ENCODE measurements at places on chromosomes 3 and 15.
A peak's percentile ranks its signal among the peaks of the same experiment; 100 is the strongest.

DNA sequence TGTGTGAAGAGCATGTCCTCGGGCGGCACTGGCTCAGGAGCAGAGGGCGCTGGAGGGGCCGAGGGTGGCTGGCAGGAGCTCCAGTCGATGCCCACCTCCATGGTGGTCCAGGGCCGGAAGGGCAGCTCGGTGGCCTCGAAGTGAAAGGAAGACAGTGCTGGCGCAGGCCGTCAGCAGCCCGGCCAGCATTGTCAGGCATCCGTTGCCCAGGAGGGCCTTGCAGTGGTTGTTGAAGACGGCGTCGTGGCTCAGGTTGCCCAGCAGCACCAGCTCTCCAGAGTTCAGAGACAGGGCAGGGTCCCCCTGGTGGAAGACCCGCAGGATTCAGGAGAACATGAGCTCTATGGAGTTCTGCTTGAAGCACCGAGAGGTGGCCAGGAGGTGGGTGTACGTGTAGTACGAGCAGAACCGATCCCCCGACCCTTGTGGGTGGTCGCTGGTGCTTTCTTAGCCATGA, 16.5 kb upstream of the SIAH2 start:
- DNase-seq, result no peak

DNA sequence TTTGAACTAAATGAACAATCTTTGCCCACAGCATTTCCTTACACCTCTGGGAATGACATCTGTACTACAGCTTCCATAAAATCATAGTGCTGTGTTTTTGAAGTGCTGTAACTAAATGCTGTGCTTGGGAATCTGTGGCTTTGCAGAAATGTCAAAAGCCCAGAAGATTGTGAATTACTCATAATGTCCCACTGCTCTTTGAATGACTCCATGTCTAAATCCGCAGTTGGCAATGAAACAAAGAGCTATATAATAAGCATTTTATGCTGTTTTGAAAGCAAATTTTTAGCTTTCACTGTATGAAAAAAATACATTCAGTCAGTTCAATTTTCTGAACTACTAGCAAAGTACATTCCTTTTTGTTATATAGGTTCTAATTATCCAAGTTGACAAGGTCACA, 88.6 kb upstream of the ADAMTS17 start:
- no peak for DNase-seq

- DNase-seq, result peak; percentile 96
Measured at GRCh38 chr3:49673715-49674496, at the start of gene APEH. Gene APEH (plus strand): TSS chr3:49674351. CDS start chr3:49674402, 51 bp downstream.

- no peak for DNase-seq
Measured at GRCh38 chr3:148923592-148923991, 58.5 kb downstream of the CPA3 start.

DNA sequence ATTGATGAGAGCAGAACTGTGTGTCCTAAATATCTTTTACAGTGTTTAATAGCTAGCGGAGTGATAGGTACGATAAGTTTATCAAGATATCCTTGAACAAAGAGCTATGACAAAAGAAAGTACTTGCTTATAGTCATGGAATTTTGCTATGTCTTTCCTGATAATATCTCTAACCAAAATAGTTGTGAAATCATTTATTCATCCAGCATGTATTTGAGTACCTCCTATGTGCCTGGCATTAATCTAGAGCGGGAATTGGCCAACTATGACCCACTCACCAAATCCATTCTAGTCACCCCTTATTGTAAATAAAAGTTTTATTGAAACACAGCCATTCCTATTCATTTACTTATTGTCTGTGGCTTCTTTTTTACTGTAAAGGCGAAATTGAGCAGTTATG, 46.6 kb downstream of the ZFAND6 start:
- no peak for DNase-seq

GRCh38 chr15:101012326-101013200, 93.4 kb downstream of the LRRK1 start:
- no peak for DNase-seq

- DNase-seq, result no peak
Measured at GRCh38 chr3:57822686-57823085, 66.6 kb downstream of the SLMAP start.

DNA sequence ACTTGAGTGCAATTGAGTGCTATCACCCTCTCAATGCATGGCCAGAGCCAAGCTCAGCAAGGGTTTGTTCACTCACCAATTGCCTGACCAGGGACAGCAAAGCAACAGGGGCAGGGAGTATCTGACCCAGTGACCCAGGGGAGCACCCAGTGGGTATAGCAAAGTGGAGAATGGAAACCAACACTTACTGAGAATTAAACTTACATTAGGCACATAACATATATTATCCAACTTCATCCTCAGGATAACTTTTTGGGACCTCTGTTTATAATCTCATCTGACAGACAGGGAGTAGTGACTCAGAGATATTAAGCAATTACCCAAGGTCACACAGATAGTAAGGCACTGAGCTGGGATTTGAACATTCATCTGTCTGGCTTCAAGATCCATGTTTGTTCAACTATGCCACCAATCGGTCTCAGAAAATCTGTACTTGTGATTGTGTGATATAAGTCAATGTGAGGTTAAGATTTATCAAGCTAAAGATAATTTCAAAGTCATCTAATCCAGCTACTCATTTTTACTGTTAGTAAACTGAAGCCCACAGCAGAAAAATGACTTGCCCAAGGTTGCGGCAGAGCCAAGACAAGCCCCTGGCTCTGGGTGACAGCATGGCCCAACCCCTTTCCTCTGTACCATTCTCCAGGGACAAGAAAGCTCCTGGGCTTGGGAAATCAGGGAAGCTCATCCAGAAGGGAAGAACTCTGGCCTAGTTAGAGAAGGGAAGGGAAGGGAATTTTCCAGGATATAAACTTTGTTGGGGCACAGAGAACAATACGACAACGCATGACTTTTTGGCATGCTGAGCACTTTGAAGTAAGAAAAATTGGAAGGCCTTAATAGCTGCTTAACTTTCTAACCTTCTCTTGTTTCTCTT, 138.0 kb upstream of the SMAD3 start:
- no peak for DNase-seq

- no peak for DNase-seq
Measured at GRCh38 chr15:75702436-75702835, 10.2 kb downstream of the CSPG4 start.

GRCh38 chr3:121531269-121531668, 14.5 kb downstream of the POLQ start:
- no peak for DNase-seq

GRCh38 chr3:8882642-8883041, 80.6 kb downstream of the RAD18 start:
- DNase-seq, result no peak

DNA sequence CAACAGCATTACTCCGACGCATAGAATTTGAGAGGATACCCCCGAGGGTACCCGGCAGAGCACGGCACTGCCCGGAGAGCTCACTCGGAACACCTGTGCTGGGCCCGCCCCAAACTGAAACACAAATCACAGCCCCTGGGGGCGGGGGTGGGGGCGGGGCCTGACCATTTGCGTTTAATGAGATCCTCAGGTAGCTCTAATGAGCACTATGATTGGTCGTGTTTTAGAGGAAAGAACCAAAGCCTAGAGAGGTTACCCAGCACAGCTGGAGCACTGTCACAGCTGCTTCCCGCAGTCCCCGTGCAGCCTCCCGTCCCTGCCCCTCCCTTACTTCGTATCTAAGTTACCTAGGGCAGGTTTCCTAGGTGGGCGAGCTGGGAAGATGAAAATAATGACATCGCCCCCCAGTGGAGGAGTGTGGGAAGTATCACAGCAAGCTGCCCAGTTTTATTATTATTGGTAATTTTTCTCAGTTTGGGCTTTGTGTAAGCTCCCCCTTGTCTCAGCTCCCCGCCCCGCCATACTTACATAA, 187.1 kb downstream of the PDE8A start:
- DNase-seq, result no peak

GRCh38 chr3:132034486-132035464, at the start of gene CPNE4:
Gene CPNE4 (minus strand): TSS chr3:132035014.
- DNase-seq, result peak; percentile 59

DNA sequence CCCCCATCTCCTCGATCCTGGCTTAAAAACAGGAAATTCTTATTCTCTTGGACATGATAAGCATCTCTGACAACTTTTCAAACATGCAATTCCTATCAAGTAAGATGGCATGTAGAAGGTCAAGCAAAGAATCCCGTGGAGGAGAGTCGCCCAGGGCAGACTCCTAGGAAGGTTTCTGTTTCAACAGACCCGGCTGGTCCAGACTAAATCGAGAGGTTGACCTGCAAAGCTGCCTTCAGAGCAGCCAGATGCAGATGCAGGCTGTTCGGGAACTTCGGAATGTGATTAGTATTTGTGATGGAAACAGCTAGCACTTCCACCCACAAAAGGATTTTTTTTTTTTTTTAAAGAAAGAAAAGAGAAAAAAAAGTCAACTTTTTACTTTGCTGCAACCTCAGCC, 216.8 kb downstream of the NR1D2 start:
- DNase-seq, result no peak

GRCh38 chr3:54038391-54038790, 84.0 kb upstream of the CACNA2D3 start:
- no peak for DNase-seq

DNA sequence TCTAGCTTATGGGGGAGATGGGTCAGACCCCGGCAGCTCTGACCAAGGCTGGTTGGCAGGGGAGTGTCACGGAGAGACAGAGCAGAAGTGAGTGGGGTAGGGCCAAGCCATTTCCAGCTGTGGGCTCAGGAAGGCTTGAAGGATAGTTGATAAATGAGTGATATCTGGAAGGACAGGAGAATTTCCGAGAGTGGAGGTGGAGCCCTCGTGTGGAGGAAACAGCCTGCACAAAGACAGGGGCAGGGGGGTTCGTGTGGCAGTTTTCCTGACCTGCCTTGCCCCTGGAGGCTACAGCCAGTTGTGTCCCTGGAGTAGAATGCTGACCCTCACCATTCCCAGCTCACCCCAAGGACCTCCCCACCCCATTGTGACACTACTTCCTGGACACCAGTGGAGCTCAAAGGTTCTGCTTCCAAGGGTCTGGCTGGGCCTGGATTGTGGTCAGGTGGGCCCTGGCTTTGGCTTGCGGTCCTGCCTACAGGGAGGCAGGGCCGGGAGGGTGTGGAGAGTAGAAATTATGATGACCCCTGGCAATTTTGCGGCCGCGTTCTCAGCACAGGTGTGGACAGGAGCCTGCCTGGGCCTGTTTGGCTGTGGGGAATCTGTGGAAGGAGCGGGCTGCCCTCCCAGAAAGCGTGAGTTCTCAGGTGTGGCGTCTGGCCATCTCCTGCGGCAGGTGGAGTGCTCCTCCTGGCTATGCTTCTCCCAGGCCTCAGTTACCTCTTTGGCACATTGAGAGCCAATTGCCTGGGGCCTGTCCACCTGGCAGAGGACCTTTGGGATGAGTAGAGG, at the start of gene SLC22A14:
Gene SLC22A14, plus strand, starts transcription at position 400 of the 792 bp plus-strand sequence. CDS start 23,733 bp downstream, outside the sequence.
- no peak for DNase-seq

GRCh38 chr3:58234516-58234931, 3.1 kb upstream of the ABHD6 start:
- DNase-seq, result no peak

DNA sequence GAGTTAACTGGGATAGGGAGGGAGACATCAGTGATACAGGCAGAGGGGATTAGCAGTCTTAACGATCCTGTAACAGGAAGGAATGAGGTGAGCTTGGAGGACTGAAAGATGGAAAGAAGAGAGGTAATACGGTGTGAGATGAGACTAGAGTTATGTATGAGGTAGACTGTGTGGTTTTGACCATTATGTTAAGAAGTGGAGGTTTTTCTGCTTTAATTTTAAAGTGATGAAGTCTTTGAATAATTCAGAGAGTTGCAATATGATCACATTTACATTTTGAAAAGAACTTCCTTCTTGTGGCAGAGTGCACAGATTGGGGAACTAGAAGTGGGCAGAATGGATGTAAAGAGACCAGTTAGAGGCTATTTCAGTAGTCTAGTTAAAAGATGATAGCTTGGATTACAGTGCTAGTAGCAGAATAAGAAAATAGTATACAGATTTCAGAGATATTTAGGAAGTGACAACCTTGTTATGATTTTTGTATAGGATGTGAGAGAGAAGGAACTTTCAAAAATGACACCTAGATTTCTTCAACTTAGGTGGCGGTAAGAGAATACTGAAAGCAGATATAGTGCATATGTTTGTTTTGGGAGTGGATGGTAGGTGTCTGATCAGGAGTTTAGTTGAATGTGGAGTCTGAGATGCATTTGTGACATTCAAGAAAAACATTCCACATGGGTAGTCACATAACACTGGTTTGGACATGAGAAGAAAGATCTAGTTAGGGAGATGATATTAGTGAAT, 40.5 kb downstream of the STT3B start:
- DNase-seq, result no peak

DNA sequence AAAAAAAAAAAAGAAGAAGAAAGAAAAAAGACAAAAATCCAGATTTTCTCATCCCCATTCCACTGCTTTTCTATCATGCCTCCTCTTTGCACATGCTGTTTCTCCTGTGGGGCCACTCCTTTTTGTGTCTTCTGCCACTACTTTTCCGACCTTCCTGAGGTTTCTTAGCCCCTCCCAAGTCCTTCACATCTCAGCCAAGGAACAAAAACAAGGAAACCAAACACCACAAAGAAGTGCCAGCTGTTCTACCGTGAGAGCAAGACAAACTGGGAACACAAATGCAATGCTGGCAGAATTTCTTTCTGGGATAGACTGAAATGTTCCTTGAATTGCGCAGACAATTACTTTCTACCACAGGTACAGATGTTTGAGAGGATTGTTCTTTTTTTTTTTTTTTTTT, 83.2 kb downstream of the MB21D2 start:
- DNase-seq, result no peak

- no peak for DNase-seq
Measured at GRCh38 chr3:196563721-196564225, 4.6 kb downstream of the WDR53 start.

- no peak for DNase-seq
Measured at GRCh38 chr3:58242340-58242739, 4.7 kb downstream of the ABHD6 start.

DNA sequence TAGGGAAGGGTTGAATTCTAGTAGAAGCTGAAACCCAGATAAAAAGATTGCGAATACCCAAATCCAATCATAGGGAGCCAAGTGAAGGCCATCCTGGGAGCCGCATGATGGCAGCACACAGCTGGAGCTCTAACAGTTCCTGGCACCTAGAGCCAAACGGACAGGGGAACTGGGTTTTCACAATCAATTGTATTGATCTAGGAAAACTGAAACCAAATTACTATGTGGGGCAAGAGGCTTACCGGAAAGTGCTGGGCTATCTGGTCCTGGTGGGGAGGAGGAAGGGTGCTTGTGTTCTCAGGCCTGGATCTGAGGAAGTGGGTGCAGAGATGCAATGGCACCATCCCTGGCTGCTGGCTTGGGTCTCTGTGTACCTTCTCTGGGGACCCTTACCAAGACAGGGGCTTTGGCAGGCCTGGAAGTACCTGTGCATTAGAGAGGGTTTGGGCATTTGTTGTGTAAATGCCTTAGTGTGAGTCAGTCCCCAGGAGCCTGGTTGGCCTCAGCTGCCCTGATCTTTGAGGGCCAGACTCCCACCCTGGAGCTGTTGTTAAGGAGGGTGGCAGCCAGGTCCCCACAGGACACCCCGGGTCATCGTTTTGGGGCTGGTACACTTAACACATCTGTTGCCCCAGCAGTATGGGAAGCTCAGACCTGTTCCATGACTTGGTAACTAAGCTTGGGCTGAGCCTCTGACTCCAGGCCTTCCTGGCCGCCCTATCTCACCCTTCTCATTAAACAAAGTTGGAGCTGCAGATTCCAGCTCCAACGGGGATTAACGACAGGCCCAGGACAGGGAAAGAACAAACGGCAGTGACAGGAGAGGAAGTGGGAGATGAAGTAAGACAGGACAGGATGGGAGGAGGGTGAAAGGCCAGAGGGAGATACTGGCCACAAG, 8.9 kb upstream of the FURIN start:
- DNase-seq, result no peak

Data from natural killer cell (primary cell).